Omental fat pad (tissue), 4 donors: ENCODE measurements at places on chromosomes 7 and 10.

DNA sequence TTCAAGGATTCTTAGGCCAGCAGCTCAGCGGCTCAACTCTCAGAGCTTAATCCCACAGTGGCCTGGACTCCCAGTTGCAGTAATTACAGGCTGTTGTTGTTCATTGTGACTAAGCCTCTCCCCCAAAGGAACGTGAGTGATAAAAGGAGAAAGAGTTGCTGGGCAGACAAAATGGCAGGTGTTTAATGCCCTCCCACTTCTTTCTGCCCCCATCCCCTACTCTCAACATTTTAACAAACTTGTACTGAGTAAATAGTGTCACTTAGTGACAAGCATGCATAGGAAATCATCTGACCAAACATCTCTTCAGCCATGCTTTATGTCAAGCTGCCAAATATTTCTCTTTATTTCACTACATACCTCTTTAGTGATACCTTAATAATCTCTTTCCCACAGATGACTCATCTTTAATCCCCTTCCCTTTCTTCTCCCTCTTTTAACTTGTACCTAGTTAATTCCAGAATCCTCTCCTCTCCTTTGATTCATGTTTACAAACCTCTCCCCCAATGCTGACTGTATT, 12.4 kb upstream of the MTERF1 start:
- no peak for DNase-seq

- DNase-seq, result no peak
Measured at GRCh38 chr10:76778914-76779795, 858.5 kb downstream of the KCNMA1 start.

GRCh38 chr7:77258014-77258413, 58.4 kb upstream of the FGL2 start:
- DNase-seq, result no peak

GRCh38 chr7:38316733-38317360, 43.4 kb upstream of the TARP start:
- no peak for DNase-seq

GRCh38 chr7:36285276-36285675, 104.4 kb upstream of the ANLN start:
- DNase-seq, result no peak

DNA sequence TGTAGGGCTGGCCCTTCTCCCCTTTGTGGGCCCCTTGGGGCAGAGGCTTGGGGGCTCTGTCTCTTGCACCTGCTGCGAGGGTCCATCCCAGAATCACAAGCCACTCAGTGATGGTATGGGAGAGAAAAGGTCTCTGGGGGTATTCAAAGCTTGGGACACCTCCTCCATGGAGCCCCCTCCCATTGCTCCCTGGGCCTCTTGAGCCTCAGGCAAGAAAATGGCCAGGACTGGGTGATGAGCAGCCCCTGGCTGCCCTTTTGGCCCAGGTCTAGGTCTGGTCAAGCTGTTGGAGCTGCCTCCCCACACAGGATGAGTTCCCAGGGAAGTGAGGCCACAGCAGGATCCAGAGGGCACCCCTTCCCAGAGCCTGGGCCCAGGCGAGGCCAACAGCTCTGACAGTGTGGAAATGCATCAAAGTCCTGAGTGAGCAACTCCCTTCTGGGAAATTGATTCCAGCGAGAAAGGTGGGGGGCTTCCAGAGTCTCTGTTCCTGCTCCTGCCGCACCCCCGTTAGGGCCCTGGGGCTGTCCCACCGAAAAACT, 3.4 kb upstream of the MYL7 start:
- no peak for DNase-seq

DNA sequence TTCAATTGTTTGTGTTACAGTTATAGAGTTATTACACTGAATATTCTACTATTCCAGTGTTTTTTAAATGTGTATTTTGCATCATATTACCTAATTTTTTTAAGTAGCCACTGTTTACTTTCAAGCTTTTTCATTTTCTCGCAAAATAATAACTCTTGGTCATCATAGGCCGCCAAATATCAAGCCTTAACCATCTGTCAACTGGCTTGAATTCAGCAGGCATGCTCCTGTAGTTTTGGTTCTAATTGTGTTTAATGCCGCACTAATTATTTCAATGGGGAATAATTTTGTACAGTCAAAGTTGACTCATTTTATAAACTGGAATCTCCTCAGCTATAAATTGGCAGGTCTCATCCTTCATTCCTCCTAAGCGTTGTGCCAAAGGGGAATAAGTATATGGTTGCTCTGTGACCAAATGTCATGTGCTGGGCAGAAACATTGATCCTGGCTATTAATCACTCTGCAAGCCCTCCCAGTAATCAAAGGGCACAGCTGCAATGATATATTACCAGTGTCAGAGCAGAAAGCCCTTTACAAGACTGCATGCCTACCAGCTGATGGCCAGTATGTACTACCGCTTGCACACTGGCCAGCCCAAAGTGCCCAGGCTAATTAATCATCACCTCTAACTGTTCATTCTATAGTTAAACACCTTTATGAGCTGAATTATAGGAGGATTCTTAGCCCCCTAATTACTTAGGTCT, 74.8 kb downstream of the SKAP2 start:
- no peak for DNase-seq

DNA sequence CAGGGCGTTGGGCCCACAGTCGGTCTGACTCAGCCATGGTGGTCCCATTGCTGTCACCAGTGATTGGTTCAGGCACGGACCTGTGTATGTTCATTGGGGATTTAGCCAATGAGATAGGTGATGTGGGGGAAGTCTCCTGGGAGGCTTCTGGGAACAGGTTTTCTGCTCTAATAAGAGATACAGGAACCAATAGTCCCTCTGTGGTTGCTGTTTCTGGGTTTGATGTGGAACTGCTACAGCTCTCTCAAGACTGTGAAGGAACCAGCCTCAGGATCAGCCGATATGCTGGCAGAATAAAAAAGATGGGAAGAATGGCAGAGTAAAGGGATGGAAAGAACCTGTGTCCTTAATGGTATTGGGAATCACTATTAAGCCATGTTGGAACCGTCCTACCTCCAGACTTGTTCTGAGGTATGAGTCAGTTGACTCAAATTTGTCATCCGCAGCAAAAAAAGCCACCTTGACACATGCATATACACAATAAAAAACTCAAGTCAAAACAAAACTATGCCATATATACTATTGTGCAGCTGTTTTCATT, 70.6 kb downstream of the MCMBP start:
- DNase-seq, result no peak

- DNase-seq, result no peak
Measured at GRCh38 chr10:4006051-4006450, 221.0 kb upstream of the KLF6 start.

- no peak for DNase-seq
Measured at GRCh38 chr7:121901026-121901425, 28.1 kb downstream of the PTPRZ1 start.

DNA sequence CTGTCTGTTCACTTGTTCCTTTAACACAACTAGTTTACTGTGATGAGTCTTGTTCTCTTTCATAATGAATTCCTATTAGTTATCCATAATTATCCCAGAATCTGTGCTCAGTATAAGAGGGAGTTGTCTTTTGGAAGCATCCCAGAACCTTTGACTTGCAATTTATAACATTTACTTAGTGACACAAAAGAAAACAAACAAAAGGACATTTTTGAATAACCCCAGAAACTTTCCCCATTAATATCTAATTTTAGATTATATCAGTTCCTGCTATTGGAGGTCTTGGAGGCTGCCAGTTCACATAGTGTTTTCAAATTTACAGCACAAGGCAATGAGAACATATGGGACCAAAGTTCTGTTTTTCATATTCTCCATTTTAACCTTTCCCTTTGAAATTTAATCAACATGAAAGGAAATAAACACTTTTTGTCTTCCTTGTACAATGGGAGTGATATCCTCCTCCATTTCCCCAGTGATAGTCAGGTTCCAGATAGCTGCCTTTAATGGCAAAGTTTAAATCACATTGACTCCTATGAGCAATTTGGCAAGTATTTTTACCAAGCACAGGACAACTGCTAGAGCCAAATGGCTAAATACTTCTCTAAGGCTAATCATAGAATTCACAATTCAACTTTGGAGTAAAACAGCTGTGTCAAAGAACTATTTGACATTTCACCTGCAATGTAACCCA, 37.1 kb upstream of the GNAT3 start:
- no peak for DNase-seq

DNA sequence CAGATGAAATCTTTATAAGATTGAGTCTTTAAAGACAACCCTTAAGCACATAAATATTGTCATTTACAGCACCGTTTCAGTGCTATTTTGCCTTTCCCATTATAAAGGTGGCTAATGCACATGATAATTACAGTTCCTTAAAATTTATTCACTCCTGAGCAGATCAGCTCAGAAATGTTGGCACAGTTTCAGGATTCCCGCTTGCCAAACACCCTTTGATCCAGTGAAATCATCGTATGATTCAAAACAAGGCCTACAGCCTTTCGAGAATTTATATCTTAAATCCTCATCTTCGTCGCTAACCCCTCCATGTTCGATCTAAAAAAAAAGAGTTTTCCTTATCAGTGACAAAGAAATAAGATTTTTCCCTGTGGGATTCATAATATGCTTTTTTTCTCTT, 14.1 kb upstream of the SOSTDC1 start:
- DNase-seq, result no peak

GRCh38 chr7:130024390-130024789, 26.8 kb downstream of the ZC3HC1 start:
- no peak for DNase-seq

DNA sequence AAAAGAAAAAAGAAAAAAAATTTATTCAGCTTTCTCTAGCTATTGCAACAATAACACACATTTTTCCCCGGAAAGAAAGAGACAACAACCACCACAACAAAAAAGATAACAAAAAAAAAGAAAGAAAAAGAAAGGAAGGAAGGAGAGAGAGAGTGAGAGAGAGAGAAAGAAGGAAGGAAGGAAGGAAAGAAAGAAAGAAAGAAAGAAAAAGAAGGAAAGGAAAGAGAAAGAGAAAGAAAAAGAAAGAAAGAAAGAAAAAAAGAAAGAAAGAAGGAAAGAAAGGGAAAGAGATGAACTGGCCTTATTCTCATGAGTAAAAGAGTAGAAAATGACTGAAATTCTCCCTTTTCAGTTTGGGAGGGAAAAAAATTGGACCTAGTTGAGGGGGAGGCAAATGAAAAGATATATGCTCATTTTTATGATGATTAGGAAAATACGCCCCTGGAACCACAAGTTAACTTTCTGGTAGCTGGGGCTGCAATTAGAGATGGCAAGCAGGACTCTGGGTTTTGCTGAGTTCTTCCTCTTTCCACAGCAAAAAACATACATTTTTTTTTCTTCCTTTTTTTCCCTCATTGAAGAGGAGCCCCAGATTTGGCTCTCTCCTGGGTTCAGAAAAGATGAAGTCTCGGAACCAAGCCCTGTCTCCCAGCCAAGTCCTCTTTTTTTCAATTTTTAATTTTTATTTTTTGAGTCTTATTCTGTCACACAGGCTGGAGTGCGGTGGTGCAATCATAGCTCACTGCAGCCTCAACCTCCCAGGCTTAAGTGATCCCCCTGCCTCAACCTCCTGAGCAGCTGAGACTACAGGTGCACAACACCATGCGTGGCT, 12.6 kb upstream of the PRDX3 start:
- DNase-seq, result no peak

DNA sequence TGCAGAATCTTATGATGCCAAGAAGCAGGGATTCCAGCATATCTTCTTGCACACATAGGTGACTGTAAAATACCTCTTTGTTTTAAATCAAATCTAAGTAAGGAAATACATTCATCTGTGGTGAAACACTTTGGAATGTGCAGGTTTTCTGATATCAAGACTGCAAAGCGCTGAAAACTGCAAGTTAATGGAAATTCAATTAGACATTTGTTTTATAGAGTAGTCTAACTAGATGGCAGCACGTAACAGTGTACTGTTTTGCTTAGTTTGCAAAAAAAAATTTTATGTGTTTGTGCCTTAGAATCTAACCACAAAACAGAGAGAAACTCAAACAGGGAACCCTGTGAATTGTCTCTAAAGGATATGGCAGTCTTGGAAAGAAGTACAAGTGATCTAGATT, 259.2 kb downstream of the HDAC9 start:
- DNase-seq, result no peak

GRCh38 chr7:157570531-157571200, 233.9 kb downstream of the DNAJB6 start:
- no peak for DNase-seq

DNA sequence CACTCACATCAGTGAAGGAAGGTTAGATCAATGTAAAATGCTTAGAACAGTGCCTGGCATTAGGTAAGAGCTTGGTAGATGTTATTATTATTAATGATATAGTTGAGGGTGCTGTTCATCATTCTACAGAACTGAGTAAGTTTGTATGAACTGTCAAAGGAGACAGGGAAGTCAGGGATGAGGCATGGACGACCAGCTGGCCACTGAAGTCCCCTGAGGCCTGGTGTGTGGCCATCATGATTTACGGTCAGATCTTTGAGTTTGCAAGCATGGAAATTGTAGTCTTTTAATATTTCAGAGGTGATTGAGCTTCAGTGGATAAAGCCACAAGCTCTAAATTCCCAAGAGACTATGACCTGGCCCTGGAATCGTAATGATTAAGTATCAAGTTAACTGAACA, 6.9 kb downstream of the ARMC3 start:
- DNase-seq, result no peak

DNA sequence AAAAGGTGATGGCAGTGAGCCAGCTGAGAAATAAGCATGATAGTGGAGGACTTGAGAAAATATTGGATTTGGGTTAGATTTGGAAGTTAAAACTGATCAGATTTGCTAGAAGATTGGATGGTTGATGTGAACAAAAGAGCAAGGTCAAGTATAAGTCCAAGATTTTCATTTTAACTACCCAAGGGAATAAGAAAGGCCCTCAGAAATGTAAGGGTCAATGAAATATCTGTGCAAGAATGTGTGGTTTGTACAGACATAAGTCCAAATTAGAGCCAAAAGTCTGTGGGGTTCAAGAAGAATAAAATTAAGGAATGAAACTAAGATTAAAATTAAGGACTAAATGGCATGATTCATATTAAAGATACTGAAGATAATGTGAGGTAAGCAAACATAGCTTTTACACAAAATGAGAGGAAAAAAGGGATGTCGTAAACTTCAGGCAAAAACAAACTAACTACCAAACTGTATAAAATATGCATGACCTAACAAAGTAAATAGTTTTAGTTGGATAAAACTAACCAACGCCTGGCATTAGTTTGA, 78.4 kb upstream of the CACNA2D1 start:
- no peak for DNase-seq

- no peak for DNase-seq
Measured at GRCh38 chr7:157793087-157793353, 456.2 kb downstream of the DNAJB6 start.

DNA sequence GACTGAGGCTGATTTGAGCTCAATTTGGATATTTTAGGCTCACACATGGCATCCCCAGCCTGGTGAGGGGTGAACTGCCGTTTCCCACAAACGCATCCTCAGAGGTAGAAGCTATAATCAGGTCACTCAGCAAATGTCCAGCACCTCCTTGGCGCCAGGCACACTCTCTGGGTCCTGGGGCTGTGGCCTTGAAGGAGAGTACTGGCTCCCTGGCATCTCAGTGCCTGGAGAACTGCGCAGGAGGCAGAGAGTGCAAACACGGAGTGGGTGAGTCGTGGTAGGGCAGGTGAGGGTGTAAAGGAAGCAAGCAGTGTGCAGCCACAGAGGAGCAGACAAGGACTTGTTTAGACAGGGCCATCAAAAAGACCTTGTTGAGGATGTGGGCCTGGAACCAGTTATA, 224.0 kb upstream of the ZNF32 start:
- DNase-seq, result no peak
